Vagina (tissue), 2 donors: ENCODE measurements at places on chromosomes 4 and X.

GRCh38 chrX:132676102-132676501 is 187.3 kb upstream of the MBNL3 start:
- no peak for DNase-seq

DNA sequence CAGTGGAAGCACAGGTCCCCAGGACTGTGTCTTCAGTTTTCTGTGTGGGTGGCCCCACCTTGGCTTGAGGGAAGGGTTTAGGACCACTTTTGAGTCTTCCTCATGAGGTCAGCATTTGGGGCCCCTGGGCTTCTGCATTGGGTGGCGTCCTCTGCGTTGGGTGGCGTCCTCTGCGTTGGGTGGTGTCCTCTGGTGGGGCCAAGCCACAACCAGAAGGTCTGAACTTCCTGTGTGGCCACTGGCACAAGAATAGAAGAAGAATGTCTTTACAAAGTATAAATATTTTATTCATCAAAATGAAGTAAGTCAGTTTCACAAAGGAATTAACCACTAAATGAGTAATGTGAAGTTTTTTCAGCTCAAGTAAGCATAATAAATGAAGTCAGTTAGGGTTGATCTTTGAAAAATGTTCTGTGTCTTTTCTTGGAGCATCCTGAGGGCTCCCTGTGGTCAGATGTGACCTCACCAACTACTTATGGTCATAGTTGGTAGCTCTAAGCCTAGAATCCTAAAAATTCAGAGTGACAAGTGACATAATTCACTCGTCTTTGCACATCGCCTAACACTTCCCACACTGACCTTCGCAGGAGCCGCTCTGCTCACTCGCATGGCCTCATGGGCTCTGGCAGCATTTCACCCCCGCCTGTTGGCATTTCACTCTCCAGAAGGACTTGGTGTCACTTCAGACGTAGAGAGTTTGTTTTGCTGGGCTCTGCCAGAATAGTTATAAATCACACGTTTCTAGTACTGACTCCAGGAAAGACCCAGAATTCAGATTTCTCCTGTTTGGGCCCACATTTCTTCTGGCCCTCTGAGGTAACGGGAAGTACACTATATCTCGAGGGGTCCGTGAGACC is 39.0 kb upstream of the HGFAC start:
- no peak for DNase-seq

GRCh38 chrX:29555465-29556091 is 659.8 kb upstream of the MAGEB2 start:
- DNase-seq = no peak

DNA sequence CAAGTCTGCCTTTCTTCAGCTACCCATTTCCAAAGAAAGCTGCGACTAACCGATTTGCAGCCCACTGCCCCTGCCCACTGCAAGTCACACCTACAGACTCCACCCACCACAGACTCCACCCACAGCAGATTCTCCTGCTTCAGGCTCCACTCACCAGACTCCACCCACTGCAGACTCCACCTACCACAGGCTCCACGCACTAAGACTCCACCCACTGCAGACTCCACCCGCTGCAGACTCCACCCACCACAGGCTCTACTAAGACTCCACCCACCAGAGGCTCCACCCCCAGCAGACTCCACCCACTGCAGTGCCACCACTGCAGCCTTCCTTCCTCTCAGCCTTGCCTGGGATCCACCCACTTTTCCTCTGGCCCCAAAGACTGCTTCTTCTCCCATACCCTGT is 41.3 kb downstream of the ABLIM2 start:
- DNase-seq = no peak

DNA sequence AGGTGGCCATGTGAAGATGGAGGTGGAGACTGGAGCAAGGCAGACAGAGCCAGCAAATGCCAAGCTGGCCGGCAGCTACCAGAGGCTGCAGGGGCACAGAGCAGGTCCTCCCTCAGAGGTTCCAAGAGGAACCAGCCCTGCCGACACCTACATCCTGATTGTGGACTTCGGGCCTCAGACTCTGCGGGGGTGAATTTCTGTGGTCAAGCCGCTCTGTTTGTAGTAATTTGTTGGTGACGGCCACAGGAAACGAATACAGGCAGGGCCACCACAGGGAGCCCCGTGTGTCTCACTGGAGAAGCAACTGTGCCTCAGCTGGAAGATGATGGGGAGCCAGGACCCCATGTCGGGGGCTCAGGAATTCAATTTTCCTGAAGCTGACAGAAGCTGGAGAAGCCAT is 28.3 kb downstream of the ZFYVE28 start:
- no peak for DNase-seq

- DNase-seq = no peak
Observed at GRCh38 chr4:92658318-92658717, 354.6 kb downstream of the GRID2 start.

DNA sequence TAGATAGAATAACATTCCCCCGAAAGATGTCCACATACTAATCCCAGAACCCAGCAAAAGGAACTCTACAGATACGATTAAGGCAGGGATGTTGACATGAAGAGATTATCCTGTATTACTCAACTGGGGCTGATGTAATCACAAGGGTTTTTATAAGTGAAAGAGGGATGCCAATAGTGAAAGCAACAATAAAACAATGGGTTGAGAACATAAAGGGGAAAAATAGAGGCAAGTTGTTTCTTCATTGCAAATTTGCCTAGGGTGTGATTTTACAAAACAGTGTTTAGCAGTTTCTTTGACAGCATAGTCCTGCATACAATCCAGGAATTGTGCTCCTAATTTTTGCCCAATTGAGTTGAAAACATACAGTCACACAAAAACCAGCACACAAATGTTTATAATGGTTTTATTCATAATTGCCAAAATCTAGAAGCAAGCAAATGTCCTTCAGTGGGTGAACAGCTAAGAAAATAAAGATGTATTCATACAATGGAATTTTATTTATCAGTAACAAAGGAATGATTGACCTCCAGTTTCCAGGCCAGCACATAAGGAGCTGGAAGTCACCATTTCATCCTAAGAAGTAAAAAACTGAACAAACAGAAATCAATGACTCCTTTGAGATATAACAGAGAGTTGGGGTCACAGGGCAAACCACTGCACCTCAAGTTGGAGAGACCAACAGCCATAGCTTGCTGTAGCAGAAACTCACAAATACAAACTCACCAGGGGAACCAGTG is 107.2 kb downstream of the CENPC start:
- no peak for DNase-seq

GRCh38 chrX:38232079-38232686 is 11.5 kb upstream of the SRPX start:
- no peak for DNase-seq

GRCh38 chr4:150510176-150510865 is 71.6 kb upstream of the MAB21L2 start:
- no peak for DNase-seq

DNA sequence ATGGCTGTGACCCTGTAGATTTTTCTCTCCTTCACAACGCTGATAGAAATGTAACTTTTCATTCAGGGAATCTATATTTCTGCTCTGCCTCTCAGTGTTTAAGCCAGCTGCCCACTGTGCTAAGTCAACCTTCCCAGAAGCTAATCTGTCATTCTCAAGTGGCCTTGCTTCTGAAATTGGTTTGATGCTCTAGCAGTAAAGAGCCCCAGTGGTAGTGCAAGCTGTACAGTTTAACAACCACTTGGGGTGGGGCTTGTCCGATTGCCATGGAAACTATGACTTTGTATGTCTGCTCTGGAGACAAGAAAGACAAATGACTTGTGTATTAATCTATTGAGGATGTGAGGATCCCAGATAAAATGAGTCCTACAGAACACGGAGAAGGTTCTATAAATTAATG is 620.9 kb upstream of the GALNT7 start:
- DNase-seq = no peak

GRCh38 chr4:26030260-26030667 is 116.2 kb downstream of the SMIM20 start:
- no peak for DNase-seq

DNA sequence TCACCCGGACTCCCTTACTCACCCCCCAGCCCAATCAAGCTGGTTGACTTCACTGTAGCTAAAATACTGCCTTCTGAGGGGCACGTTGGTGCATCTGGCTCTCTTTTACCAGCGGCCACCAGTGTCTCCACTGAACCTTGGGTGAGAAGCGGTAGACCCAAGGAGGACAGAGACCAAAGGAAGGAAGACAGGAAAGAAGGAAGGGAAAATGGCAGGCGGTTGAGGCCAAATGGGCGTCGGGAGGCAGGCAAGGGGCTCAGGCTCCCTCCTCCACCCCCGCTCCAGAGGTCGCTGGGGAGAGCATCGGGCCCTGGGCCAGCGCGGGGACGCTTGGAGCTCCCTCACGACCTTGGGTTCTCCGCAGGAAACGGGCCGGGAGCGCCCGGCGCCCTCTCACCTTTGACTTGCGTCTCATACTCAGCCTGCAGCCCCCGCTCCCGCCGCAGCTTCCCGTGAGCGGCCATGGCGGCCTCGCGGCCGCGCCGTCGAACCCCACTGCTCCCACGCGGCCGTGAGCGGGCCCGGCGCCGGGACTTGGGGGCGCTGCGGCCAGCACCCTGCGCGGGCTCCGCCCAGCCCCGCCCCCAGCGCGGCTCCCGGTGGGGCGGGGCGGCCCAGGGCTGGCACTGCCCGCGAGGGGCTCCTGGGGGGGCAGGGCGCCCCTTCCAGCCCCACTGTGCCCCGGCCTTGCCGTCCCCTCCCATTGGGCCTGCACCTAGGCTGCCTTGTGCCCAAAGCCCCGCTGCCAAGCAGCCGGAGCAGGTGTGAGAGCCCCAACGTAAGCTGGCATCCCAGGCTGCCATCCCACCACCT is at the start of gene ARHGAP4:
ARHGAP4 (minus strand) TSS at position 526 of the 813 bp plus-strand sequence; CDS start at position 464, 62 bp downstream.
- no peak for DNase-seq

DNA sequence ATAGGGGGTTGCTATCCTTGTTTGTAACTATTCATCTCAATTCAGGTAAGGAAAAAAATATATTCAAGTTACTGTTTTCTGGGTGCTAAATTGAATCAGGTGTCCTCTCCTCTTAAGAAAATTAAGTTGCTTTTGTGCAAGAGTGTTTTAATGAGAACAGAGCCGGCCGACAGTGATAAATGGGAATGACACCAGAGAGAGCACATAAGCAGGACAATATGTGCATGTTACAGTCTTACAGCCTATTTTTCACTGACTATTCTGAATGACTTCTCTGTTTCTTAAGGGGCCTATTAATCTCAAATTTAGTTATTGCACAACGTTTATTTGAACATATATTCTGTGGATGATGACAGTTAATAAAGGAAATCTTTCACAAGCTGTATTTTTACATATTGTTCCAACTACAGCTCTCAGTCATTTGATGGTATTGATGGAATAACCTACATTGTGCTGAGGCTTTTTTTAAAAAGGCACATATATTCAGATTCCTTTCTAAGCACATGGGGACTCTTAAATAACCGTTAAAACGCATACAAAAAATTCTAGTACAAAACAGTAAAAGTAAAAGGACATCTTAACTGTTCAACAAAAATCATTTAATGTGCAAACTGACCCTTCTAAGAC is 68.4 kb downstream of the SLC10A7 start:
- no peak for DNase-seq

- no peak for DNase-seq
Observed at GRCh38 chr4:172751550-172751949, 417.1 kb upstream of the GALNT7 start.

- DNase-seq = no peak
Observed at GRCh38 chr4:52939325-52939724, 77.2 kb downstream of the RASL11B start.

DNA sequence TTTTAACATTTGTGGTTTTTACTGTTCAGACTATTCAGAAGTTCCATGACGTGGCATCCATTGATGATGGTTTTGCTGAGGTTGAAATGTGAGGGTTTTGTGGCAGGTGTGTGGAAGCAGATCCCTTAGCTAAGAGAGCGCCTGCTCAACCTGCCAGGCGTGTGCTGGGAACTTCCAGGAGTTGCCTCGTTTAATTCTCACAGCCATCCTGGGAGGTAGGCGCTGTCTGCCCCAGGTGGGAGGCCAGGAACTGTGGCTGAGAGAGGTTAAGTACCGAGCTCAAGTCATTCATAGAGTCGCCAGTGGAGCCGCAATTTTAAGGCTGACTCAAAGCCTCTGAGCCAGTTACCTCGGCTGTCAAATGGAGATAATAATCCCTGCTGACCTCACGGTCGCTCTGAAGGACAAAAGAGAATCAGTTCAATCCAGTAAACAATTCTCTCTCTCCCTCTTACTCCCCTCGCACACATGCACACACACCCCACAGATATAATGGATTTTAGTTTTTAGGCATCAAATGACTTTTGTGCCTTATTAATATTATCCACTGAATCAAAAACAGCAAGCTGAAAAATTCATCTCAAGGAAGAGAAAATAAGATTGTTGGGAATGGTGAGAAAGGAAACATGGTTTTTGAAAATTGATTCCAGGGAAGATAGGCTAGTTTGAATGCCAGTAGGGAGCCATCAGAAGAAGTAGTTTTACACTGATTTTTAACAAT is 171.3 kb downstream of the PTTG2 start:
- no peak for DNase-seq

DNA sequence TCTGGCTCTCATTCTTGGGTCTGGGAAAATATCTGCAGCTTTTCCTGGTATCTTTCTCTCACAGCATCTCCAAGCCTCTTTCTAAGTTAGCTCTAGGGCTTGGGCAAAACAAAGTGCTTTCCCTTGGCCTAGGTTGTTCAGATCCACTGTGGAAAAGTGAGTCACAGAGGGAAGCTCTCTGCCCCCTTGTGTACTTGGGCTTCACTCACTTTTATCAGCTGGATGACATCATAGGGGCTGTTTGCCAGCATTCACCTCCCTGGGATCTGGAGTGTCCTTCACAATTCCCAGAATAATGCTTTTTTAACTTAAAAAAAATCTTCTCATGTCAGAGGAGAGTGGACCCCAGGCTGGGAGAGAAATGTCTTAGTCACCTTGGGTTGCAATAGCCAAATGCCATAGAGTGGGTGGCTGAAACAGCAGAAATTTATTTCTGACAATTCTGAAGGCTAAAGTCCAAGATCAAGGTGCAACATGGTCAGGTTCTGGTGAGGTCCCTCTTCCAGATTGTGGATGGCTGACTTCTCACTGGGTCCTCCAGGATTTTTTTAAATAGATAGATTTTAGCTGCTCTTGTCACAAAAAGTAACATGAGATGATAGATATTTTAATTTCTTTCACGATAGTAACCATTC is 247.8 kb downstream of the SH2D1A start:
- DNase-seq = no peak

DNA sequence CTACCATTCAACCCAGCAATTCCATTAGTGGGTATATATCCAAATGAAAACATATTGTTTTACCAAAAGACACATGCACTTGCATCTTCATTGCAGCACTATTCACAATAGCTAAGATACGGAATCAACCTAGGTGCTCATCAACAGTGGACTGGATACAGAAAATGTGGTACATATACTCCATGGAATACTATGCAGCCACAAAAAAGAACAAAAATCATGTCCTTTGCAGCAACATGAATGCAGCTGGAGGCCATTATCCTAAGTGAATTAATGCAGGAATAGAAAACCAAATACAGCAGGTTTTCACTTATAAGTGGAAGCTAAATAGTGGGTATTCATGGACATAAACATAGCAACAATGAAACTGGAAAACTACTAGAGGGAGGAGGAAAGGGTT is 38.1 kb upstream of the BBS7 start:
- DNase-seq = no peak

GRCh38 chrX:21266949-21267348 is 107.3 kb upstream of the CNKSR2 start:
- DNase-seq = no peak
